ENCODE measurements at places on chromosomes 2 and 18.

DNA sequence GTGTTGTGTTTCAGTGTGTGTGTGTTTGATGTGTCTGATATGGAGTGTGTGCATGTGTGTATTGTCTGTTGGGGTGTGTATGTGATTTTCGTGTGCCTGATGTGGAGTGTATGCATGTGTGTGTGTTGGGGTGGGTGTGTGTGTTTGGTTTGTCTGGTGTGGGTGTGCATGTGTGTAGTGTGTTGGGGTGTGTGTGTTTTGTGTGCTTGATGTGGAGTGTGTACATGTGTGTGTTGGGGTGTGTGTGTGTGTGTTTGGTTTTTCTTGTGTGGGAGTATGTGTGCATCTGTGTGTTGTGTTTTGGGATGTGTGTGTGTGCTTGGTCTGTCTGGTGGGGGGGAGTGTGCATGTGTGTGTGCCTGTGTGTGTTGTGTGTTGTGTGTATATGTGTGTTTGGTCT lies 247.4 kb upstream of the ST6GAL2 start:
- DNase-seq, result no peak

GRCh38 chr2:9771481-9772017 lies 71.7 kb upstream of the TAF1B start:
- DNase-seq, result no peak

- DNase-seq, result no peak
Observed at GRCh38 chr2:157480182-157480961, 36.5 kb upstream of the CYTIP start.

DNA sequence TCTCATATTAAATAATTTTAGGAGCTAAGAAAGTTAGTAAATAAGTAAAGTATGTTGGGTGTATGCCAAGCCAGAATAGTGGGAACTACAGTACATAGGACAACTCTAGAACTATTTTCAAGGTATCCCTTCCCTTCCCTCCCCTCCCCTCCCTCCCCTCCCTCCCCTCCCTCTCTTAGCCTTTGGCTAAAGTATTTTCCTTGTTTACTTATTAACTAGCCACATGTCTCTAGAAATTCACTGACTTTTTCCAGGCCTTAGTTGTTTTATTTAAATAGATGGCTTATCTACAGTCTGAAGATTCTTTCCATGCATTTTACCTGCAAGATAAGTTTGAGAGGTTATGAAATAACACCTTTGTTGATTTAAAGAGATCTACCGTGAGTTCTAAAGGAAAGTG lies 402.1 kb downstream of the PARD3B start:
- DNase-seq, result no peak

GRCh38 chr18:52577795-52578194 lies 237.8 kb downstream of the DCC start:
- DNase-seq, result no peak

DNA sequence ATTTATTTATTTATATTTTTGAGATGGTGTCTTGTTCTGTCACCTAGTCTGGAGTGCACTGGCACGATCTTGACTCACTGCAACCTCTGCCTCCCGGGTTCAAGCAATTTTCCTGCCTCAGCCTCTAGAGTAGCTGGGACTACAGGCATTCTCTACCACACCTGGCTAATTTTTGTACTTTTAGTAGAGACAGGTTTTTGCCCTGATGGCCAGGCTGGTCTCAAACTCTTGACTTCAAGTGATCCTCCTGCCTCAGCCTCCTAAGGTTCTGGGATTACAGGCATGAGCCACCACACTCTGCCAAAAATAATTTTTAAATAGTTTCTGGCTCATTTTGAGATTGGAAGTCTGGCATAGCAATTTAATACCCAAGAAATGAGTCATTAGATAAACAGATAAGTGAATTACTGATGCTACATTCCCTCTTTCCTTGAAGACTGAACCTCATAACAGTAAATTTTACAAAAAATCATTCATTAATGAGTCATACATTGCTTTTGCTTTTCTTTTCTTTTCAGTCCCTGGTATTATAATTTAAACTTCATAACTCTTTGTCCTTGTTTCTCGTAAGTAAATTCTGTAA lies 881.6 kb upstream of the PIK3C3 start:
- no peak for DNase-seq

GRCh38 chr2:70510313-70510712 lies 43.3 kb downstream of the TGFA start:
- DNase-seq, result no peak

- no peak for DNase-seq
Observed at GRCh38 chr2:110101280-110101844, 14.3 kb downstream of the MALL start.

DNA sequence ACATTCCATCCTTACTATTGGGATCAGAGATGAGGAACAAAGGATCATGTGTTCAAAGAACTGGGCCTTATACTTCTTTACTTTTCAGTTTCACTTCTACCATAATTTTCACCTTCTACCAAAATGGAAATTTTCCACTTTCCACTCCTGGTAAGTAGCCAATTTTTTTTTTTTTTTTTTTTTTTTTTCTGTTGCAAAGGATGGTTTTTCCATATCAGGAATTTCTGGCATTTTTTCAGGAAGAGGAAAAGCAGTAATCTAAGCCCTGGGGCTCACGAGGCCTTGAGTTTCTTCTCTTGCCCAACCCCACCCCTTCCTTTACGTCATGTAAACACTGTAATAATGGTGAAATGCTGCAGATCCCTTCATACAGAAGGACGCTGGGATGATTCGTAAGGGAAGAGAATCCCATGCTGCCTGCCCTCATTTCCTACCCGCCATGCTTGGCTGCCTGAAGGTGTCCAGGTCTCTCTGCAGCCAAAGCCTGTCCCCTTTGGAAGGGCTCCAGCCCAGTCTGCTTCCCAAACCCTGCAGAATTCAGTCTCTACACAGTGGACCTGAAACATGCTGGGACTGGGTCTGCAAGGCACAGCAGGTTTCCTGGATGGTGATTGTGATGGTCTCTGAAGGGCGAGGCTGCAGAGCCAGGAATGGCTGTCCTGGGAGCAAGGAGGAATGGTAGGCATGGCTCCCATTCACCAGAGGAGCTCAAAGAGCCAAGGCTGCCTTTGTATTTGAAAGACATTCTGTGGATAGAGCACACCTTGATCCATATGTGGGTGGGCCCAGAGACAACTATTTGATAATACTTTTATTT lies 57.0 kb downstream of the EFR3B start:
- no peak for DNase-seq

DNA sequence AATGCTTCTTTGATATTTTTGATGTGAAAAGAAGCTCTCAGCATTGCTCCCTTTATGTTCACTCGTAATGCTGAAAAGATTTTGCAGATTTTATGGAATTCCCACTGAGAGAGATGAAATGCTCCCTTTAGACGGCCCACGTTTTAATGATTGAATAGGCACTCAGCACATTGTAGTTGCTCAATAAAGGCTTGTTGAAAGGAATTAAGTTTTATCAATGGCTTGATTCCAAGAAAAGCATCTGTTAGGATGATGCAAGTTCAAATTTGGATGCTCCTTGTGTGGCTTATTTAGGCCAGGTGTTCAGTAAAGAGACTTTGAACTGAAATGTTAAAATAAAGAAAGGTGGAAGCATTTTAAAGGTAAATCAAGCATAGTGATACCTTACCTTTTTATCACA lies 725.1 kb downstream of the EPHA4 start:
- no peak for DNase-seq

Measured in NCI-H1930 (cell line).